ENCODE measurements at places on chromosomes 4 and X.

GRCh38 chr4:40264995-40265909 lies 68.4 kb downstream of the RHOH start:
- DNase-seq: peak; percentile 3

DNA sequence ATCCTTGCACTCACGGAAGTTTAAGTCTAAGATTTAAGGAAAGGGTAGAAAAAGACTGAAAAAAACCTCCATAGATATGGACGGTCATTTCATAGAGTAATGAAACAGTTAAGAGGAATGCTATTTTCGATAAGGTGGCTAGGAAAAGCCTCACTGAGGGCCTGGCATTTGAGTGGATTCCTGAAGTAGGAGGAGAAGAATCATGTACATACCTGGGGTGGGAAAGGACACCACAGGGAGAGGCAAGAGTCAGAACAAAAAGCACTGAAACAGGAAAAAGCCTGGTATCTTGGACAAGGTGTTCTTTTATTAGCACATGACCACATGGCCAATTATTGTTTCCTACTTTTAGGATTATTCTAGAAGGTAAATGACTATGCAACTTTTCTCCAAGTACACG lies 547.2 kb upstream of the DIPK2B start:
- DNase-seq: no peak

GRCh38 chrX:56726605-56727004 lies 2.4 kb upstream of the NBDY start:
- no peak for DNase-seq

- no peak for DNase-seq
Measured at GRCh38 chr4:73070074-73070390, 516 bp upstream of the COX18 start.

DNA sequence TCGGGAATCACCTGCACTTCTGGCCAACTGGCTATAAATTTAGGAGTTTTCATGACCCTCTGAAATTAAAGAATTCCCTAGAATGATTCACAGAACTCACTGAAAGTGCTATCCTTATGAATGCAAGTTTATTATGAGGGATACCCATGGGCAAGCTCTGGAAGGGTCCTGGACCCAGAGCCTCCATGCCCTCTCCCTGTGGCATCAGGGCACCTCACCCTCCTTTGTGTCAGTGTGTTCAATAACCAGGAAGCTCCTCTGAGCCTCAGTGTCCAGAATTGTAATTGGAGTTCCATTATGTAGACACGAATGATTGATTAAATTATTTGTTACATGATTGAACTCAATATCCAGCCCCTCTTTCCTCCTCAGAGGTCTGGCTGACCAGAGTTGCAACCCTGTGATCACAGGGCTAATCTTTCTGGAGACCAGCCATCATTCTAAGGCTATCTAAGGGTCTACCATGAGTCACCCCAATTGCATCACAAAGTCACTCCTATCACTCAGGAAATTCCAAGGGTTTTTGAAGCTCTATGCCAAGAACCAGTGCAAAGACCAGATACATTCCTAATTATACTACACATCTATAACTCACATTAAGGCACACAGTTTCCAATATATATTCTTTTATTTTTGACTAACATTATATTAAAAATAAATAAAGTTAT lies 8.9 kb downstream of the ANXA3 start:
- no peak for DNase-seq

- no peak for DNase-seq
Measured at GRCh38 chrX:151796576-151796975, 62.0 kb downstream of the CNGA2 start.

DNA sequence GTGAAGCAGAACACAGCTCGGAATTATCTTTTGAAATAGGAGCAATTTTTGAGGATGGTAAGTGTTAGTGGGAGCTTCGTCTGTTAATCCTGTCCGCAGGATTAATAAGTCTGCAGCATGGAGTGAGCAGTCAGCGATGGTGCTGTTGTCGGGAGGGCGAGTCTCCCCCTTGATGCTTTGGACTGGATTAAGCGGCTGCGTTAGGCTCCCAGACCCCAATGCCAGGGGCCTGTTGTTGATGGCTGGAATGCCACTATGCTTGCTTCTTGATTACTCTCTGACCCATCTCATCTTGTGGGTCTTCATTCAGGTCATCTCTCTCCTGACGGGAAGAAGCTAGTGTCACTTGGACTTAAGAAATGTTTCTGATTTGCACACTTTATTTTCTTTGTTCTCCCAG lies 332.6 kb downstream of the ARHGAP10 start:
- no peak for DNase-seq

- no peak for DNase-seq
Measured at GRCh38 chr4:116585246-116585645, 500.1 kb downstream of the TRAM1L1 start.

DNA sequence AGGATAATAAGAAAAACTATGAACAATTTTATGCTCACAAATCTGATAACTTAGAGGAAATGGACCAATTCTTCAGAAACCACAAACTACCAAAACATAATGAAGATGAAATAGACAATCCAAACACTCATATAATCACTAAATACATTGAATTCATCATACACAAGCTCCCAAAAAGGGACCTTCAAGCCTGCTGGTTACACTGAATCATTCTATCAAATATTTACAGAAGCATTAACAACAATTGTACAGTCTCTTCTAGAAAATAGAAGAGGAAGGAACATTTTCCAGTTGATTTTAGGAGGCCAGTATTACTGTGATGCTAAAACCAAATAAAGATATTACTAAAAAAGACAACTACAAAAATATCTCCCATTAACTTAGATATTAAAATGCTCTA lies 88.3 kb downstream of the IL15 start:
- no peak for DNase-seq

DNA sequence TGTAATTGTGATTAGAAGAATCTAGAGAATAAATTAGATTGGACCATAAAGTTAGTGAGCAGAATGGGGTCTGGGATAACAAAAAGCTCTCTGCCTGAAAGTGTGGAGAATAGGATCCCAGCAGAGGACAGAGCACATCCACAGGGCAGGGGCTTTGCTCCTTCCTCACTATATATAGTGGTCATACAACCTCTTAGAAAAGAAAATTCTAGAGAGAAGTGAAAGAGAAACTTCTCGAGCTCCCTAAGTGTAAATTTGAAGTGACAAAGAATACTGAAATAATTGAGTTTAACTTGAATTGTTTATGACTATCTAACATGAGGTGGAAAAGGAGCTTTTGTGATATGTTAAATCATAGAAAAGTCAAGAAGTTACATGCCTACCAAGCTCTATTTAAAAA lies 14.9 kb downstream of the ADAM29 start:
- no peak for DNase-seq

GRCh38 chr4:104919406-104919805 lies 227.3 kb upstream of the TET2 start:
- DNase-seq: no peak

GRCh38 chrX:4674028-4674782 lies 960.8 kb upstream of the PRKX start:
- no peak for DNase-seq

- DNase-seq: no peak
Measured at GRCh38 chrX:22109442-22109841, 77.3 kb downstream of the PHEX start.

DNA sequence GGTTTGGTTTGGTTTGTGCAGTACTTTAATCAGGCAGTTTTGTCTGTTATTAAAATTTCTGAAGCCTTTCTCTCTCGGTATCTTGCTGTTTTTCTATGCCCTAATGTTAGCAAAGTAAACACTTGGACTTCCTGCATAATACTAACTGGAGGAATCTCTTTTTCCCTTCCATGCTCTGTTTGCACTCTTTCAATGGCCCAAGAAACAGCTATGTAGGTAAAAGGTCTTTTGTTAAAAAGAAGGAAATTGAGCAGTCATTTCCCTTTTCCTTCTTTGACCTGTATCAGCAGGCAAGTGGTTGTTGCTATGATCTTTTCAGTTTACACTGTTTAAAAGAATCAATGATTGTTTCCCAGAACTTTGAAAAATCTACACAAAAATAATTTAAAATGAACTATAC lies 82.7 kb downstream of the CCSER1 start:
- DNase-seq: no peak

All from activated CD4-positive, CD25-positive, alpha-beta regulatory T cell (primary cell).